ENCODE measurements at places on chromosomes 2 and 18.

- DNase-seq: no peak
Measured at GRCh38 chr2:74763962-74764428, 69.9 kb upstream of the HK2 start.

DNA sequence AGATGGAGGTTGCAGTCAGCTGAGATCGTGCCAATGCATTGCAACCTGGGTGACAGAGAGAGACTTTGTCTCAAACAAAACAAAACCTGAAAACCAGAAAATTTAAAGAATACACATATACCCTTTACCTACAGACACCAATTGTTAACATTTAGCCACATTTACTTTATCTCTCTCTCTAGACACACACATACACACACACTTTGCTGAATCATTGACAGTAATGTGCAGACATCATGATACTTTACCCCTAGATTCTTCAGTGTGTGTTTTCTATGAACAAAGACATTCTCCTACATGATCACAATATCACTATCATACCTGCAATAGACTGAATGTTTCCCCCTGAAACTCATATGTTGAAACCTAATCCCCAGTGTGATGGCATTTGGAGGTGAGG, 10.2 kb upstream of the CFLAR start:
- no peak for DNase-seq

DNA sequence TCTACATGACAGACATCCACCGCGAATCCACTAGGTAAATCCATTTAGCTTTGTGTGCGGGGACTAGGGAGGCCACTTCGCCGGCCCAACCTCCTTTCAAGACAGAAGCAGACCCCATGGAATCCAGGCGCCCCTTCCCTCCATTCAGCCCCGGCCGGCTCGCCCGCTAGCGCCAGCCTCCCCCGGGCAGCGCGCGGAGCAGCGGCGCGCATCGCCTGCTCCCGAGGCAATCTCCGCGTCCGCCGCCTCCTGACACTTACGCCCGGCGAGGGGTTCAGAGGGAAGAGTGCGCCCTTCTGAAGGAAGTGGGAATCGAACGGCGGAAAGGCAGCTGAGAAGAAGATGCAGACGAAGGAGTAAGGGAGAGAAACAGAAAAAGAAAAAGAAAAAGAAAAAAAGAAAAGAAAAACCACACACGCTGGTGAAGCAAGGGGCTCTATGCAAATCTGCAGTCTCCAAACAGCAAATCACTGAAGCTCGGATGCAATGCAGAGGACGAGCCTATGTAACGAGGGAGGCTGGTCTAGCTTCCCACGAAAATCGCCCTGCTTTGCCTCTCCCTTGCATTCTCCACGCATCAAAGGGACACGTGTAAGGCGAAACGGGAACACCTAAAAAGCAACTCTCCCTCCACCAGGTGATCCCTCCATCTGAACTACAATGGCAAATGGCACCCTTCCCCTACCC, 684.4 kb downstream of the NRXN1 start:
- no peak for DNase-seq

GRCh38 chr2:69188182-69188900, 175.4 kb downstream of the ANTXR1 start:
- DNase-seq: no peak

DNA sequence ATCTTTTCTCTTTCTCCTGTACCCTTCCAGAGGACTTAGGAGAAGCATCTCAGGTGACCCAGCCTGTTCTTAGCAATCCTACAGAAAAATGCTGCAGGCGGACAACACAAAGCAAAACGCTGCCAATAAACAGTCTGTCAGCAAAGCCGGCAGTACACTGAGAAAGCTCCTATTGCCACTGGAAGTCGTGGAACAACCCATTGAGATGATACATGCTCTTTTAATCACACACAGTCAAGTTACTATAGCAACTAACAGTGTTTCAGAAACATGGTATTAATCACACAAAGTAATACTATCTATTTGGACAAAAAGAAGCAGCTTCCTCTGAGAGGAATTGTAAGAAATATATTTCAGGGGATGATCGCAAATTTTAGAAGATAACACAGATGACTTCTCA, 10.5 kb downstream of the CTLA4 start:
- DNase-seq: no peak

- no peak for DNase-seq
Measured at GRCh38 chr18:2568605-2569004, 2.7 kb downstream of the METTL4 start.

- no peak for DNase-seq
Measured at GRCh38 chr18:13267431-13267873, 48.9 kb downstream of the LDLRAD4 start.

DNA sequence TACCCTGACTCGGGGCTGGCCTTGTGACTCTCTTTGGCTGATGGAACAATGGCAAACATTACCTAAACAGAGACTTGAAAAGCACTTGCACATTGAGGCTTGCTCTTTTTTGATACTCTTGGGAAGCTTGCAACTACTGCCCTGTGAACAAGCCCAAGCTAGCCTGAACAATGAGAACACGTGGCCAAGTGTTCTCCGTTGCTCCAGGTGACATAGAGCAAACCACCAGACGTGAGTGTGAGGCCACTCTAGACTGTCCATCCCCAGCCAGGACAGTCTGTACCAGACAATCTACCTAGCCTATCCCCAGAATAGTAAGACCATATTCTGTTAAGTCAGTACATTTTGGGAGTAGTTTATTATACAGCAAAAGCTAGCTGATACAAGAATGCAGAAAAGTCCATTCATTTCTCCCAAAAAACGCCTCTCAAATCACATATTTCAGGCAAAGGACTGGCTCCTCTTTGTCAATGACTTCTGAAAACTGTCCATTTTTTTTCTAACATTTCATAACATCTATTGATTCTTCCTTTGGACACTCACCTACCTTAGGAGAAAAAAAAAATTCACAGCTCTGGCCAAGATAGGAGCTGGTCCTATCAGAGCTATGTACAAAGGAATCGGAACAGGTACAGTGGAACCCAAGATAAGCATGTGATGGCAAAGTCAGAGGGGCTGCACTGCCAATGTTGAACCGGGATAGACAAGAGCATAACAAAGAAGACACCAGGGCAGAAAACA, 142.1 kb upstream of the PKDCC start:
- DNase-seq: no peak

DNA sequence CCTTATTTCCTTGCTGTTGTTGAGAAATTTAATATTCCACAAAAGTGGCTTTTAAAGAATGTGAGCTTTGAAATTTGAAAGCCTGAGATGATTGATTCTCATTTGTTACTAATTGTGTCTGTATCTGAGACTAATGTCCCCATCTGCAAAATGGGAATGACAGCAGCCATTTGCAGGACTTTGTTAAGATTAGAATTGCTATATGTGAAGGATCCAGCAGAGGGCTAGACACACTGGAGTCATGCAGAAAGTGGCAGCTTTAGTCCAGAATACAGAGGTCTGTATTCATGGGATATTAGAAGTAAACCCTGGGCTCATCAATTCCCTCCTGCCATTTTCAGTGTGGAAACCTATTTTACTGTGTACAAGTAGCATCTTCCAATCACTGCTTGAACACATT, 296.5 kb upstream of the GYPC start:
- no peak for DNase-seq

DNA sequence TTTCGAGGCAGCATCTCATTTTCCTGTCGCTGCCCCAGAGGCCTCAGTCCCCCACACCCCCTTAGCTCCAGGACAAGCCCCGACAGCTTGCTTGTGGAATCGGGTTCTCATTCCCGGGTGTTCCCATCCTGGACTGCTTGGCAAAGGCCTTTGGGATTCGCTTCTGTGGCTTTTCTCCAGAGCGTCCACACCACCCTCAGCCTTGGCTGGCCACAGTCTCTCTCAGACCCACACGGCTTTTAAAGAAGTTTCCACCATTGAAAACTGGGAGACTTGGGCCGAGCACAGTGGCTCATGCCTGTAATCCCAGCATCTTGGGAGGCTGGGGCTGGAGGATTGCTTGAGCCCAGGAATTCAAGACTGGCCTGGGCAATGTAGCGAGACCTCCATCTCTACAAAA, 2.7 kb downstream of the ESPNL start:
- no peak for DNase-seq

GRCh38 chr18:41999751-42000150, 44.7 kb downstream of the PIK3C3 start:
- no peak for DNase-seq

DNA sequence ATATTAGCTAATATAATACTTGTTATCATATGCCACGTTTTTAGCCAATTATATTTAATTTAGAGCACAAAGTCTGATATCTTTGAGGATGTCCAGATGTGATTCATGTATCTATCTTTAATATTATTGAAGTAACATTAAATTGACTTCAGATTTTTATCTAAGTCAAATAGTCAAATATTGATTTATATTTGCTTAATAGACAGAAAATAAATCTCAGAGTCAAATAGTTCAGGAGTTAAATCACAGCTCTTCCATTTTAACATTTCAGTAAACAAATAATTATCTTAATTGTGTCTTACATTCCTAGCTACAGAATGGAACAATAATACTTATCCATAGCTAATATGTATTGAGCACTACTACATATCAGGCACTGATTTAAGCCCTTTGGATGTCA, 379.4 kb upstream of the UBE2E3 start:
- no peak for DNase-seq

DNA sequence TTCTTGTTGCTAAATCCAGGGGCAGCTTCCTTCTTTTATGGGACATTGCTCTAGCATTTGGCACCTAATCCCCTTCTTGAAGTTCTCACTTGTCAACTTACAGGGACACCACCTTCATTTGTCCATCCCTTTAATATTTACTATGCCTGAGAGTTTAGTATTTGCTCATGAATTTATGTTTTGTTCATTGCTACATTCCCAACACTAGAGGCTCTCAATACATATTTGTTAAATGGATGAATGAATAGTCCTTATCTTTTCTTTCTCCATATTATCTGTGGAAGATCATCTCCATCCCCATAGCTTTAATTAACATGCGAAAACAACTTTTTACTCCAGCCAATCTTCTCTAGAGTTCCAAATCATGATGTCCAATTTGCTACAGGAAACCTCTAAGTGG, 5.4 kb downstream of the CWC22 start:
- DNase-seq: no peak

GRCh38 chr2:23367760-23368159, 17.2 kb upstream of the KLHL29 start:
- no peak for DNase-seq

DNA sequence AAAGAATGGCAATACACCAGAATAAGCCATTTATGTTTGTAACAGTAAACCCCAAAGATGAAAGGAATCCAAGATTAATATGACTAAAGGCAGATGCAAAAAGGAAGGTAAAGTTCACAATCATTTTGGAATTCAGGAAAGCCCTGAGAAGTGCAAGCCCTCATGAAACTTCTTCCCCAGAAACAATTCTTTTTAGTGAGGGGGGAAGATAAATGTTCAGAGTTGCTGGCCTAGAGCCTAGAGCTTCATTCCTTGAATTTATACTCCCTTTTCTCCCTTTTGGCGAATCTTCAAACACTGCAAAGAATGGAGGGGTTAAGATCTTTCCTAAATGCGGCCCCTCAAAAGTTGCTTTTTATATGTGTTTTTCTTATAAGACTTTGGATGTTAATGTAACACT, 368.8 kb downstream of the MEIS1 start:
- no peak for DNase-seq

GRCh38 chr2:224407241-224407701, 5.4 kb upstream of the FAM124B start:
- DNase-seq: no peak

GRCh38 chr18:31192086-31192776, 29.6 kb upstream of the DSC1 start:
- no peak for DNase-seq

GRCh38 chr18:24762511-24762910, 302.1 kb downstream of the HRH4 start:
- no peak for DNase-seq

GRCh38 chr18:35192415-35192814, 48.4 kb upstream of the ZNF397 start:
- DNase-seq: no peak

DNA sequence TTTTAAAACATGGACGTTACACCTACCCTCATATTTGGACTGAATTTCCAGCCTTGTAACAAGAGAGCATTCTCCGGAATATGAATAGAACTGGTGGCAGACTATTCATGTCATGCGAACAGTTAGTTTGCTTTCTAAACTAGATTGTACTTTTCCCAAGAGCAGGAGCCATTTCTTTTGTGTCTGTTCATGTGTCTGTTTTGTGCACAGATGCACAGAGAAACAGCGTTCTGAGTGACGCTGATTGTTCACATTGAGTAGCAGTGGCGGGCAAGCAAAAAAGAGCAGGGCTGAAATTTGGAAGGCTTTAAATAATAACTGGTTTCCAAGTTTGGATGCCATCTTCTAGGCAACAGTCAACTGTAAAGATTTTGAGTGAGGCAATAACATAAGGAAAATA, 200.3 kb downstream of the NRXN1 start:
- DNase-seq: no peak

DNA sequence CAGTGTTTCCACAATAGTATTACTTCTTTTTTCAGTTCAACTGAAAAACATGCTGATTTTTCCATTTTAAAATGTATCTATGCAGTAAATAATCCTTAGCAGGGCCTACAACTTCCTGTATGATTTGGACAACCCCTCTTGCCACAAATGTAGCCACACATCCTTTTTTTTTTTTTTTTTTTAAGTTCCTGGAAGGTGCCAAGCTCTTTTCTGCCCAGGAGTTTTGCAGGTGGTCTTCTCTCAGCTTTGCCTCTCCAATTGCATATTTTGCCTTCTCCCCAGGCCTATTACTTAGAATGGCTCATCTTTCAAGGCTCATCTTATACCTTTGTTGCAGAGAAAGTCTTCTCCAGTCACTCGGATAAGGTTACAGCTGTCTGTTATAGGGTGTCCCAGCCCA, 11.6 kb downstream of the KLHL14 start:
- DNase-seq: no peak

GRCh38 chr2:1234731-1235308, 178.4 kb upstream of the TPO start:
- DNase-seq: no peak

DNA sequence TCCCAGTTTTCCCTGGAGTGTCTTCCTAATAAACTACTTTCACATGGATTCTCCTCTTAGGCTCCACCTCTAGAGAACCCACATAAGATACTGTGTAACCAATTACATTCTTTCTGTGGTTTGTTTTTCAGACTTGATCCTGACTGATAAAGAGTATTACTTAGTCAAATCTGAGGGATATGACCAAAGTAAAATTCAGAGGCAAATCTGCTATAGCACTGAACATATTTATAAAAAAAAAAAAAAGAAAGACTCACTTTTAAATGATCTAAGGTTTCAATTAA, 13.9 kb downstream of the CKAP2L start:
- no peak for DNase-seq
